ENCODE measurements at places on chromosomes 11 and 22.
A peak's percentile ranks its signal among the peaks of the same experiment; 100 is the strongest.

- no peak for DNase-seq
These were observed 55.2 kb downstream of the RELT start for GRCh38 chr11:73431396-73431795.

GRCh38 chr22:29550005-29550404, 3.6 kb downstream of the THOC5 start:
- DNase-seq = no peak

DNA sequence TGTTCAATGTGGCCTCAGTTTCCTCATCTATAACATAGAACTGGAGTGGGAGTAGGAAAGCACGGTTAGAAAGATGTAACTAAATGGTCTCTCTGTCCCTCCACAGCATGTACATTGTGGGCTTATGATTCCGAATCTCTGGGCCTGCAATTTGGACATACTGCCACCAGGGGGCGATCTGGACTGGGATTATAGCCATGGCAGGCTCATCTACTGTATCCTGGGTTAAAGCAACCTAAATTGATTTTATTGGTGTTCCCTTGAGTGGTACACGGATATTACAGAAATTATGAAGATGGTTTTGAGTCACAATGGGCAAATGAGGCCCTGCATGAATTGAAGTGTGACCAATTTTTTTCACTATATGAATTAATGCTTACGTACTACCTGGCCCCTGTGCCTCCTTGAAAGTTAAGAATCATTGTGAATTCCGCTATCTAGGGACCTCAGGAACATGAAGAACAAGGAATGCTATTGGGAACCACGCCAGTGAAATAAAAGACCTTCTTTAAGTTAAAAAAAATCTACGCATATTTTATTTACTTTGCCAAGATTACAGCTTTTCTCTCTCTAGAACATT, 32.9 kb downstream of the TST start:
- DNase-seq = peak; percentile 17

DNA sequence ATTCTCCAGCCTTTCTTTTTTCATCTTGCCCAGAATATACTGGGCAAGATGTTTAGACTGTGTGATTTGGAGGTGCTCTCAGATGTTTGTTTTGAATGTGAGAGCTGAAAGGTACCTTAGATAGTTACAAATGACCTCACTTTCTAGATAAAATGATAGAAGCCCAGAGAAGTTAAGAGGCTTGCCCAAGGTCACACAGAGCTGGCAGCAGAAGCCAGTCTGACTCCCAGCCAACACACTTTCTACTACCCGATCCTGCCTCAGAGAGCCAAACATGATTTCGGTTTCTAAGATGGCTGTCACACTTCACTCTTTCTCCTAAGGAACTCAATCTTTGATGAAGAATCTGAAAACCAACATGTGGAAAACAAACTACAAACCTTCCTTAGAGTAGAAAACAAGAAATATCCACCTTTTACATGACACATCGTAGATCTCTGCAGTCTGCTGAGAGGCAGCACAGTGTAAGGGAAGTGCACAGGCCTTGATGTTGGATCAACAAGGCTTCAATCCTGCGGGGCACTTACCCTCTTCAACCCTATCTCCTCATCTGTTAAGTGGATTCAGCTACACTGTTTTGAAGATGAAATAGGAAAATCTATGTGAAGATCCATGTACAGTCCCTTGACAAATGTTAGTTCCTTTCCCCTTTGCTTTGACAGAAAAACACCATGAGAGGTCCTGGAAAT, 58.6 kb downstream of the SYTL2 start:
- DNase-seq = no peak

- no peak for DNase-seq
These were observed 74.2 kb upstream of the ZBED5 start for GRCh38 chr11:10931761-10932670.

- no peak for DNase-seq
These were observed 18.8 kb downstream of the CSNK1E start for GRCh38 chr22:38298312-38299005.

- DNase-seq = no peak
These were observed 34.7 kb downstream of the USP35 start for GRCh38 chr11:78223320-78223954.

GRCh38 chr11:69654001-69654659, 13.2 kb downstream of the CCND1 start:
- DNase-seq = no peak

DNA sequence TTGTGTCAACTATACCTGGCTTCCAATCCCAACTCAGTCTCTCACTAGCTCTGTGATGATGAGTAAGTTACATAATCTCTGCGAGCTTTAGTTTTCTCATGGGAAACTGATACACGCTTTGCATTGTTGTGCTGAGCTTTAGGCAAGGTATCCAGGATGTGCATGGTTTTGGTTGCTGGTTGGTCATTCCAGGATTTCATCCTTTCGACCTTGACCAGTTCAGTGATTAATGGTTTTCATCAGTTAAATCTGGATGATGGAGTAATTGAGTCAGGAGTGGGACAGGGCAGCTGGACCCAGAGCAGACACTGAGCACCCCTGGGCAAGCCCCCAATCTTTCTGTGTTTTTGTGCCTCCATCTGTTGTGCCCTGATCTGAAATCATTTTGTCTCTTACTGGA, 417.3 kb upstream of the CADM1 start:
- no peak for DNase-seq

- DNase-seq = no peak
These were observed 17.0 kb upstream of the MMP12 start for GRCh38 chr11:102891736-102892135.

GRCh38 chr11:2998073-2998850, 6.1 kb upstream of the NAP1L4 start:
- no peak for DNase-seq

DNA sequence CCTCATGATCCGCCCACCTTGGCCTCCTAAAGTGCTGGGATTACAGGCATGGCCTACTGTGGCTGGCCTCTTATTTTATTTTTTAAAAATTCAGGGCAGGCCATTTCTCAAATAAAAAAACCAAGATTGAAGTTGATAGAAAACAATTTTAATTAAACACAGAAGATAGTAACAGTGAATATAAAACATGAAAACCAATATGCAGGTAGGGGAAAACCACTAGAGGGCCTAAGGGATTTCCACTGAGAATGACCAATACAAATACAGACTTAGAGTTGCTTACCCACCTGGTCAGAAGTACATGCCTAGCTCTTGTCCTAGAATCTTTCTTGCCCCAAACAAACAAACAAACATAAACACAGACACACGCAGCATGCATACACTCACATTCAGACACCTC, 1.7 kb upstream of the RTCB start:
- DNase-seq = no peak

GRCh38 chr11:111347002-111347722, 31.9 kb downstream of the POU2AF1 start:
- no peak for DNase-seq

GRCh38 chr11:18371279-18371678, 23.1 kb upstream of the LDHA start:
- no peak for DNase-seq

- DNase-seq = no peak
These were observed 95.4 kb downstream of the DHCR7 start for GRCh38 chr11:71352748-71353147.

All from NCI-H446 (cell line).